ENCODE measurements at places on chromosomes 7 and 10.

GRCh38 chr7:82263920-82264782 lies 179.4 kb downstream of the CACNA2D1 start:
- DNase-seq: no peak

DNA sequence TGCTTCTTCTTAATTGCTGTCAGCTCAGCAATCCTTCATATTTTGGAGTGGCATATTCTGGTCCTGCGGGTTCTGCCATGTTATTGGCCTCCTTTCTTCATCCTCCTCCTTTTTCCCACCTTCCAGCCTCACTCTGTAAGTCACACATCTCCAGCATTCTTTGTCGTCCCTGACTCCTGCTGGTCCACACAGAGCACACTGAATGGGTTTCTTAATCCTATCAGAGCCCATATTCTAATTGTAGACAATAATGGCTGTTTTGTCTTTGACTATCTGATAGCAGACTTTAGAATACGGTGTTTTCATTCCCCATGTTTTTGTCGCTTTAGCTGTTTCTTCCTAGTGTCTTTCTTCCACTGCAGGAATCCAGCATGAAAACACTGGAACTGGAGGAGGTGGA lies 389.6 kb downstream of the REEP3 start:
- DNase-seq: no peak

DNA sequence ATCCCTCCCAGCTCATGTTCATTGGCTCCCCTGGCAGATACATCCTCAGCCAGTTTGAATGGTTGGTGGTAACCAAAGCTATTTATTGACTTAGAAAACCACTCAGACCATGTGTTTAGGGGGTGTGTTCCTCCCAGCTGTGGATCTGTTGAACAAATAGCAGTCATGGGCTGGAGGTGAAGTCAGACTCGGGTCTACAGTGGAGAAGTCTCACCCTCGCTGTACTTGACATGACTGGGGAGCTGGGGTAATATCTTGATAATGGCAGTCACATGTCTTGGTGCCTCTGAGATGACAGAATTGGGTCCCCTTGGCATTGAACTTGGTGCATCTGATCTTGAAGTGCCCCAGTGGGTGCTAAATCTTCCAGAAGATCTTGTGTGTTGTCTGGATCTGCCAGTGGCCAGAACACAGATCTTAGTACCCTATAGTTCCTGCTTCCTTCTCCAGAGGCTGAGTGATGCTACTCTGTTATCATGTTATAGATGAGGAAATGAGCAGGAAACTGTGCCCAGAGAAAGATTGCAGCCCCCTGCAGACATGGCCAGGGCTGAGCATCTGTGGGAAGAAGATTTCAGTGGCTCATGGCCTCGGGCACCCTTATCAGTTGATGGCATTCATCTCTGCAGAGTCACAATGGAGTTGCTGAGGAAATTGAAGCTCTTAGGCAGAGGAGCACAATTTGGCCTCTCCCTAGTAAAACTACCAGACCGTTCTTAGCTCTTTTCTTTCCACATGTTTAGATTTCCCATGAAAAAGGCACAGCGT lies 50.4 kb downstream of the ADRA2A start:
- DNase-seq: no peak

DNA sequence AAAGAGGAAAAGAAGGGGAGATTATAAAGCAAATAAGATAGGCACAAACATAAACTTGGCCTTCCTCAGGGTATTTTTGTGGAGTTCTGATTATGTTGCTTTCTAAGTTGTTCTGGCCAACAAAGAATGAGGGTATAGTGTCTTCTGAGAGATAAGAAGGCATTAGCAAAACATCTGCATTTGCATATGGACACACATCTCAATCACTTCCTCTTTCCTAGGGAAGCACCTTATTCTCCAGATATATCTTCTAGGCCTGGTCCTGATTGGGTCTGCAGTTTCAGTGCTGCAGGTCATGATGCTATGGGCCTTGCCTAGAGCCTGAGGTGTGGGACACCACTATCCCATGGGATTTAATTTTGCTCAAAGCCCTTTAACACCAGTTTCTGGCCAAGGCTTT lies 308.8 kb upstream of the PHYHIPL start:
- DNase-seq: no peak

GRCh38 chr10:87636313-87636915 lies 23.3 kb upstream of the PAPSS2 start:
- no peak for DNase-seq

GRCh38 chr7:133703547-133703946 lies 423.6 kb upstream of the LRGUK start:
- DNase-seq: no peak

DNA sequence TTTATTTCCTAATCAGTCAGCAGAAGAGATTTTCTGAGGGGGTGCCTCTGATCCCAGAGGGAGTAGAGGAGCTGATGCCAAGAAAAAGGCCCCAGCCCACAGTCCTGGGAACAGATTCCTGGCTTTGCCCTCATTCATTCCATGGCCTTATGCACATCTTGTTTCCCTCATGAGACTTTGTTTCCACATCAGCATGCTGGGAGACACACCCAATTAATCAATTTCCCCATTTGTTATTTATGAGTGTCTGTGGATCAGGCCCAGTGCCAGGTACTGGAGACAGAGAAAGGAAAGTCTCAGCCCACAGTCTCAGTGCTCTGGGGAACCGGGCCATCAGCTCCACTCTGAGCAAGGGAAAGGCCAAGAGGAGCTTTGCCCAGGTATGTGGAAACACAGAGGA lies 496.2 kb upstream of the ZMIZ1 start:
- no peak for DNase-seq

GRCh38 chr10:5656737-5657579 lies 9.4 kb downstream of the ASB13 start:
- peak; percentile 63 for DNase-seq

GRCh38 chr7:111240371-111240770 lies 149.4 kb downstream of the LRRN3 start:
- no peak for DNase-seq

GRCh38 chr10:84172467-84173356 lies 889 bp upstream of the GPR15LG start:
- DNase-seq: no peak

GRCh38 chr7:108384716-108385483 lies 71.3 kb downstream of the NRCAM start:
- DNase-seq: no peak

DNA sequence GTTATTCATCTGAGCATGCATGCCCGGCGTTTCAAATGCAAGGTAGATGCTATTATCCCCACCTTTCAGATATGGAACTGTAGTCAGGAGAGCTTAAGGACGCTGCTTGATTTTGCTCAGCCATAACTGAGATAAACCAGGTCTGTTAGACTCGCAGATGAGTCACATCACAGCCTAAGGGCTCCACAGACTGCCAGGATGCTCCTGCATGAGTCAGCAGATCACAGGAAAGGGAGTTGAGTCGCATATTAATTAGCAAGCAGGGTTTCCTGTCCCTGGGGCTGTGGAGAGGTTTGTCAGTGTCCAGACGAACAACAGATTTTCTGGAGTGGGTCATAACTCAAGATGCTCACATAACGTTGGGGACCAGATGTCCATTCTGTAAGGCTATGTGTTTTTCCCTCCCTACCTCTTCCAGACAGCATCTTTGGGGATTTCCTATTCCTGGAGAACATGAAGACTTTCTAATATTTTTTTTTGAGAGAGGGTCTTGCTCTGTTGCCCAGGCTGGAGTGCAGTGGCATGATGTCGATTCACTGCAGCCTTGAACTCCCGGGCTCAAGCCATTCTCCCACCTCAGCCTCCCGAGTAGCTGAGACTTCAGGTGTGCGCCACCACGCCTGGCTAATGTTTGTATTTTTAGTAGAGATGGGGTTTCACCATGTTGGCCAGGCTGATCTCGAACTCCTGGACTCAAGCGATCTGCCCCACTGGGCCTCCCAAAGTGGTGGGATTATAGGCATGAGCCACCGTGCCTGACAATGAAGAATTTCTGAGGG lies 36.7 kb downstream of the PFKFB3 start:
- DNase-seq: peak; percentile 40

GRCh38 chr7:98115746-98116525 lies 9.3 kb downstream of the LMTK2 start:
- DNase-seq: no peak

GRCh38 chr10:86970982-86971231 lies 2.6 kb downstream of the ADIRF start:
- no peak for DNase-seq

DNA sequence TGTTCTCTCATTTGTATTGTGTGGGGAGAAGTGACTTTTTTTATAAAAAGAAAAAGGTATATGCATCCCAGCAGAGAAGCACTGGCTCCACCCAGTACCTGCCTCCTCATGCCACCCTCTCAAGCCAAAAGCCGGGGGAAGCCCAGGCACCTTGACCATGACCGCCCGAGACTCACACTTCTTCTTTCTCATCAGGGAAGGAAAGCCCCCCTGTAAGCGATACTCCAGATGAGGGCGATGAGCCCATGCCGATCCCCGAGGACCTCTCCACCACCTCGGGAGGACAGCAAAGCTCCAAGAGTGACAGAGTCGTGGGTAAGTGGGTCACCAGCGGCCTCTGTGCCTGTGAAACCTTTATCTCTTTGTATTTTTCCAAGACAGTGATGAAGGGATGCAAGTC lies 22.9 kb downstream of the IKZF1 start:
- no peak for DNase-seq

GRCh38 chr10:20630092-20630643 lies 266.9 kb downstream of the NEBL start:
- DNase-seq: no peak

GRCh38 chr10:48976196-48976595 lies 36.6 kb upstream of the LRRC18 start:
- no peak for DNase-seq

DNA sequence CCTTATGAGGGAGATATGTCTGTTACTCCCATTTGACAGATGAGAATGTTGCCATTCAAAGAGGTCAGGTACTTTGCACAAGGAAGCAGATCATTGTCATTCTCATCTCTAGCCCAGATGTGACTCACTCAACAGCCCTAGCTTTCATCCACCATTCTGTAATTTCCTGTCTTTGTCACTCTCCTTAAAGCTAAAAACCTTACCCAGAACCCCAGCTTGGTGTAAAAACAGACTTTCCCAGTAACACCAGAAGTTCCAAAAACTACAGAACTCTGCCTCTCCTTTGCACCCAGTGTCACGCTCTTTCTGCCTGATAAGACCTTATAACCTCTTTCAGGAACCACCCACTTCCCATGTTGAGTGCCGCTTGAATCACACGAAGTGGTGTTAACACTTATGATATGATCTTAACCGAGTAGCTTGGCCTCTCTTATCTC lies 89.1 kb upstream of the SP4 start:
- no peak for DNase-seq

DNA sequence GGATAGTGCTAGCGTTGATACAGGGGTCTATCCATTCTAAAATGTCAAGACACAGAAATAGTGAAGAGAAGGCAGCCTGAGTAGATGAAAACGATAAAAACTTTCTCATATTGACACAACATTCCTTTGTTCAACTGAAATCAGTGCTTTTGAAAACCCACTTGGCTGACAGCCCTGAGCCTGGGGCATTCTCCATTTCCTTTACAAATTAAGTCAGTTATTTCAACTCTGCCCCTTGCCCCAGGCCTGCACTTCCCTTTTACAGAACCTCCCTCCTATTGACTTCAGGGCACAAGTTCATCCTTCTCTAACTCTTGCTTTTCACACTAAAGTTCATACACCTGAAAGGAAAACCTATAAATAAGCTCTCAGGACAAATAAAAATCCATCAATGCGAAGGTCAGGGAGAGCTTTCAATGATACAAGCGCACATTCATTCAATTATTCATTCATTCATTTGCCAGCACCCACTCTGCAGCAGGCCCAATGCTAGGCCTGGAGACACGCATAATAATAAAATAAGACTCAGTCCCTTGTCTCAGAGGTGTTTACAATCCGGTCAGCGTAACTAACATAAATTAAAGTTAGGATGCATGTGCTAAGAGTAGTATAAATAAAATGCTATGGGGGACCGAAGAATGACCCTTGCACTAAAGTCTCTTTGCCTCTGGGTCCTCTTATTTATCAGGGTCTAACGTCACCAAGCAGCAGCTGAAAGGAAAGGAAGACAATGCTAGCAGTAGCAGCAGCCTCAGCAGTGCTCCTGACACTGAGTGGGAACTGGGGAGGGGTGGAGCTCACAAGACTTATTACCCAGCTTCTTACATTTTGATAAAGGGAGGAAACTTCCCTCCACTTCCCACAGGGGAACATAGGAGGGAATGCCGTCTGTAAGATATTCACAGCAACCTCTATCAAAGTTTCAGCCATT lies 134.8 kb downstream of the PDE1C start:
- no peak for DNase-seq

DNA sequence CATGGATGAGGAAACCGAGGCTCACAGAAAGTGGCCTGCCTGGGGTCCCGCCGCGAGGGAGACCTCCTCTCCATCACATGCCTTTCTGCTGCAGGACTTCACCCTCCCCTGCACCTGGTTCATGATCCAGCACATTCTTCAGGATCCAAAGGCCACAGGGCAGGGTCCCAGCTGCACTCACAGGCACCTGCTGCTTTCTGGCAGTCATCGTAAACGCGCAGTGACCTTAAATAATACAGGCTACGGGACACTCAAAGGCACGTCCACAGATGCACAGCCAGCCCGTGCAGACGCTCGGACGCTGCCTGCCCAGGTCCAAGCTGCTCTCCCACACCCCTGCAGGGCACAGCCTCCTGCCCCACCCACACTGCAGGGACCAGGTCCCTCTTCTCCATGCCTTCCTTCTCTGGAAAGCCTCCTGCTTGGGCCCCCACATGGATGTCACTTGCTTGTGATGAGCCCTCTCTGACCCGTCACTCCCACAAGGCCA lies 49.9 kb downstream of the CALML3 start:
- no peak for DNase-seq

DNA sequence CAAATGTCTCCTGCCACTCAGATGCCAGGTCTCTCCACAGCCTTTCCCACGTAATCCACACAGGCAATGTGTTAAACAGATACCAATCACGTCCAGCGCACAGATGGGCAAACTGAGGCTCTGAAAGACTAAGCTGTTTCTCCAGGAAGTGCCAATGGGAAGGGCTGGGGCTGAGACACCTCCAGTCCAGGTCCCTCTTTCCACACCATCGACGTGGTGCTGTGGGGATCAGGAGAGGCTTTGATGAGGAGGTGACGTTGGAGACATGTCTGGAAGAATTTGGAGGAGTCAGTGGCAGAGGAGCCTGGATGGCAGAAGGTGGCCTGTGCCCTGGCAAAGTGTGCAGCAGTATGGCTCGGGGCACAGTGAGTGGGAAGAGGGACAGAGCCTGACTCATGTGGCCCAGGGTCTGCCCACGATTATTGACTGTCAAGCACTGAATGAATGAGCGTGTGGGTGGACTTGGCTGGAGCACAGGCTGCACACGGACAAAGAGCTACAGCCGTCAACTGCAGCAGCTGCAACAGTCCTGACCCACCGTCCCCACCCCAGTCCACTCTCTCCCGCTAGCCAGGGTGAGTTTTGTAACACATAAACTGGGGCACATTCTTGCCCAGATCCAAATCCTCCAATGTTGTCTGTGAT lies 40.8 kb upstream of the HSPA12A start:
- DNase-seq: no peak

- no peak for DNase-seq
Measured at GRCh38 chr7:131320603-131321002, 7.1 kb upstream of the MKLN1 start.

- no peak for DNase-seq
Measured at GRCh38 chr10:32244421-32245207, 102.3 kb downstream of the EPC1 start.

Data from Jurkat, Clone E6-1 (cell line).